Activated CD4-positive, alpha-beta memory T cell treated with anti-CD3 and anti-CD28 coated beads, Interleukin-2, amount 10 ng/mL, durations not matched to agents 7 days and 5 days (primary cell): ENCODE measurements at places on chromosomes 11 and 22.
A peak's percentile ranks its signal among the peaks of the same experiment; 100 is the strongest.

GRCh38 chr11:86360775-86361395, 13.8 kb upstream of the CCDC81 start:
- H3K27me3 ChIP-seq = no peaks in the 10 kb centered on the region
- H3K4me1 ChIP-seq = no peaks in the 10 kb centered on the region
- no peak for DNase-seq
- no peaks in the 10 kb centered on the region for H3K36me3 ChIP-seq
- no peak overlapping the region for H3K27ac ChIP-seq

GRCh38 chr11:3644817-3645235, at the start of gene ART1:
TSS of gene ART1 (plus strand) at chr11:3645128. CDS start at chr11:3659214, 14,086 bp downstream.
- no peak within 1 kb of the TSS for H3K4me3 ChIP-seq
- H3K27me3 ChIP-seq = peaks cover 54% of the 10 kb centered on the region

GRCh38 chr11:120548682-120549209, 37.2 kb downstream of the GRIK4 start:
- H3K4me3 ChIP-seq = no peak overlapping the region
- H3K27ac ChIP-seq = no peak overlapping the region
- peaks cover 7% of the 10 kb centered on the region for H3K27me3 ChIP-seq
- DNase-seq = no peak

DNA sequence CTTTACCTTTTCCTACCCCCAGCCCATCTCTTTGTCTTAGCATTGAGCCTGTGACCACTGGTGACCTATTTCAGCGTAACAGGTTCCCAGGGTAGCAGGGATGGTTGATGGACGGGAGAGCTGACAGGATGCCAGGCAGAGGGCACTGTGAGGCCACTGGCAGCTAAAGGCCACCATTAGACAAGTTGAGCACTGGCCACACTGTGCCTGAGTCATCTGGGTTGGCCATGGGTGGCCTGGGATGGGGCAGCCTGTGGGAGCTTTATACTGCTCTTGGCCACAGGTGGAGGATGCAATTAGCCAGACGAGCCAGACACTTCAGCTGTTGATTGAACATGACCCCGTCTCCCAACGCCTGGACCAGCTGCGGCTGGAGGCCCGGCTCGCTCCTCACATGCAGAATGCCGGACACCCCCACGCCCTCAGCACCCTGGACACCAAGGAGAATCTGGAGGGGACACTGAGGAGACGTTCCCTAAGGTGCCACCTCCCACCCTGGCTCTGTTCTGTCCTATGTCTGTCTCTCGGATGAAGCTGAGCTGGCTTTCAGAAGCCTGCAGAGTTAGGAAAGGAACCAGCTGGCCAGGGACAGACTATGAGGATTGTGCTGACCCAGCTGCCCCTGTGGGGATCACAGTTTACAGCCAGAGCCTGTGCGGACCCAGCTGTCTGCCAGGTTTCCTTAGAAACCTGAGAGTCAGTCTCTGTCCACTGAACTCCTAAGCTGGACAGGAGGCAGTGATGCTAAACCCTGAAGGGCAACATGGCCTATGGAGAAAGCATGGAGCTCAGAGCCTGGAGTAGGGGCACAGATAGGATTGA, 29.8 kb downstream of the PIK3IP1 start:
- no peak overlapping the region for H3K4me3 ChIP-seq
- peaks cover 51% of the 10 kb centered on the region for H3K36me3 ChIP-seq
- no peaks in the 10 kb centered on the region for H3K4me1 ChIP-seq
- no peak for DNase-seq
- H3K27ac ChIP-seq = no peak overlapping the region

DNA sequence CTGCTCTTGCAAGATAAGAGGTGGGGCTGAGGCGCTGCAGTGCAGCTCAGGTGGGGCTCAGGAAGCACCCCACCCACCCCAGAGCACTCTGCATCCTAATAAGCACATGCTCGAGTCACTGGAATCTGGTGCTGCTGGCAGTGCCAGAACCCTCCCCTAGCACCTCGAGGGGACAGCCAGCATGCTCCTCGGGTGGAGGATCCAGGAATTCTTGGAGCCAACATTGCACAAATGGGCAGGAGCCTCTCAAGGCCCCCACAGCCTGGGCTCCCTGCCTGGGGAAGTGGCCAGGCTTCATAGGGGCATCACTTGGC, 27.5 kb upstream of the CABP7 start:
- DNase-seq = no peak
- no peaks in the 10 kb centered on the region for H3K27me3 ChIP-seq
- H3K27ac ChIP-seq = peak overlapping the region; percentile 19

DNA sequence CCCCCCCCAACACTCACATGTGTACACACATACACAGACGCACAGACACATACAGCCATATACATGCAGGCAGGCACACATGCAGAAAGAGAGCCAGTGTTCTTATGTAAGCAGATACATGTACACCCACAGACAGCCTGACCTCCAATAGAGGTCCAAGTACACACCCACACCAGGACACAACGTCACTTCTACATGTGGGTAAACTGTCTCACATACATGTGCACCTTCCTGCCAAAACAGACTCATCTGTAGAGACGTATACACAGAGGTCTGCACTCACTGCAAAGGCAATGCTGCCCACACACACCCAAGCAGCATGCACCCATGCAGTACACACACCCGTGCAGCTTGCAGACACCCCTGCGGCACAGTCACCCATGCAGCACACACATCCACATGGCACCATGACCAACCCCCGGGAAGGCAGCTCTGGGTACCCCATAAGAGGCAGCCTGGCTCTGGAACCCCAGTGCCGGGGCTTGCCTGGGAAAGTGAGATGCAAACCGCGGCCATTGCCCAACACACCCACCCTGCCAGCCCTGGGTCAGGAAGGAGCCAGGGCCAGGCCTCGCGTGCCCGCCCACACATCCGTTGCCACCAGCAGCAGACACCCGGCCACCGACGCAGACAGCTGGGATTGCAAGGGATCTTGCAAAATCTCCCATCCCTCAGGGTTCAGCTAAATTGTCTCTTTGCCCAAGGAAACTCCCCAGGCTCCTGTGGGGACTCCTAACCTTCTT, 10.1 kb downstream of the CASTOR1 start:
- no peak overlapping the region for H3K27ac ChIP-seq
- no peaks in the 10 kb centered on the region for H3K27me3 ChIP-seq
- peaks cover 44% of the 10 kb centered on the region for H3K36me3 ChIP-seq
- no peak for DNase-seq

- H3K4me3 ChIP-seq = no peak overlapping the region
- H3K4me1 ChIP-seq = no peaks in the 10 kb centered on the region
- no peak overlapping the region for H3K27ac ChIP-seq
- H3K36me3 ChIP-seq = no peaks in the 10 kb centered on the region
These were observed 71.8 kb downstream of the TTC28 start for GRCh38 chr22:28607795-28608194.

DNA sequence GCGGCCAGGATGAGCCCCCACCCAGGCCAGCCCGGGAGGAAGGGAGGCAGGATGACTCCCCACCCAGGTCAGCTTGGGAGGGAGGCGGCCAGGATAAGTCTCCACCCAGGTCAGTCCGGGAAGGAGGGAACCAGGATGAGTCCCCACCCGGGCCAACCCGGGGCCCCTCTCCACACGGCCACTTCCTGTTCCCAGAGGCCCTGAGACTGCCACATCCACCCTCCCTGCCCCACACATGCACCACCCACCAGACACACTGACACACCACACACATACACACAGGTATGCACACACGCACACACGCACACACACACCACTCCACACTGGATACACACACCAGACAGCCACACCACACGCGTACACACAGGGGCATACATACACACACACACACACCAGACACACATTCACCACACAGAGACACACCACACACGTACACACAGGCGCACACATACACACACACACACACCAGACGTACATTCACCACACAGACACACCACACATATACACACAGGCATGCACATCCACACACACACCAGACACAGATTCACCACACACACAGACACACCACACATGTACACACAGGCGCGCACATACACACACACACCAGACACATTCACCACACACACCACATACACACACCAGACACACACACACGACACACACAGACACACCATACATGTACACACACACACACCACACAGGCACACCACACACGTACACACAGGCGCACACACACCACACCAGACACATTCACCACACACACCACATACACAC, 84.9 kb upstream of the PRR5 start:
- H3K36me3 ChIP-seq = no peaks in the 10 kb centered on the region
- peak; percentile 25 for DNase-seq
- H3K27me3 ChIP-seq = peaks cover 2% of the 10 kb centered on the region
- H3K4me3 ChIP-seq = no peak overlapping the region
- H3K27ac ChIP-seq = no peak overlapping the region

GRCh38 chr11:57641011-57641807, 8.5 kb downstream of the YPEL4 start:
- no peak overlapping the region for H3K4me3 ChIP-seq
- peaks cover 15% of the 10 kb centered on the region for H3K4me1 ChIP-seq
- H3K27me3 ChIP-seq = peaks cover 44% of the 10 kb centered on the region

DNA sequence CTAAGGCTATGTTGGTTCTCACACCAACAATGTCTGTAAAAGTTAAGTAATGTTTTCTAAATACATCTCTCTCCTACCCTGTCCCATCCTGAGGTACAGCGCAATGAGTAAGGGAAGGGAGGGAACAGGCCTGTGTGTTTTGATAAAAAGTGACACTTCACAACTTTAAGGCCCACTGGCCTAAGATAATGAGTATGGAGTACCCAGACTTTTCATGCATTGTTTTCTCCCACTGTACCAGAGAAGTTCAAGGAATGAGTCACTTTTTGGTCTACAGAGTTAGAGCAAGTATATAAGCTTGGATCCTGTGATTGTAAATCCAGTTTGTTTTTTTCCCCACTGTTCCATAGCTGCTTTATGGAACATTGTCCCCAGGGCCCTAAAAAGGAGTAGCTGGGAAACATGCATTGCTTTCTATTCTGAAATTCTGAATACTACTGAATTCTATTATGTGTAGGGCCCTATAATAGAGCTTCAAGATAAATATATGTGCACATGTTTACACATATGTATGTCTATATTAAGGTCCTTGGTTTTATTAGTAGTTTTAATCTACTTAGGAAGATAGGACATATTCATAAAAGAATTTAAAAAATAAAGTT, 29.8 kb downstream of the KCNE3 start:
- no peak for DNase-seq
- peaks cover 2% of the 10 kb centered on the region for H3K27me3 ChIP-seq
- no peaks in the 10 kb centered on the region for H3K4me1 ChIP-seq
- no peak overlapping the region for H3K4me3 ChIP-seq

DNA sequence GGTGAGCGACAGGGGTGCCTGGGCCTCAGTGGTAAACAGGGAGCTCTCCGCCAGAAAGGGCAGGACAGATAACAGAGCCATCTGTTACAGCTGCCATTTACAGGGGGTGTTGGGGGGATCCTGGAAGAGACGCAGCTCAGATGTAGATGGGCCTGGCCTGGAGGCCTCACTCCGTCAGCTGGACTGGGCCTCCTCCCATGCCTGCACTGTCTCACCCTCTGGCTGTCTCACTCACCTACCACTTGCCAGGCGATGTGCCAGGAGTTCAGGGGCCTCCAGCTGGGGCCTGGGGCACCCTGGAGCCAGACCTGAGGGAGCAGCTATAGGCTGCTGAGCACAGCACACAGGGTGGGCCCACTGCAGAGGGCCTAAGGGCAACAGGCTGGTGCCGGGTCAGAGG, 16.3 kb upstream of the SUSD2 start:
- peaks cover 20% of the 10 kb centered on the region for H3K36me3 ChIP-seq
- peaks cover 10% of the 10 kb centered on the region for H3K4me1 ChIP-seq
- no peak overlapping the region for H3K4me3 ChIP-seq
- no peak overlapping the region for H3K27ac ChIP-seq

GRCh38 chr11:65851083-65851579, 6.8 kb downstream of the CFL1 start:
- peaks cover 58% of the 10 kb centered on the region for H3K36me3 ChIP-seq
- no peak overlapping the region for H3K4me3 ChIP-seq
- peak; percentile 29 for DNase-seq
- no peak overlapping the region for H3K27ac ChIP-seq
- peaks cover 29% of the 10 kb centered on the region for H3K4me1 ChIP-seq

DNA sequence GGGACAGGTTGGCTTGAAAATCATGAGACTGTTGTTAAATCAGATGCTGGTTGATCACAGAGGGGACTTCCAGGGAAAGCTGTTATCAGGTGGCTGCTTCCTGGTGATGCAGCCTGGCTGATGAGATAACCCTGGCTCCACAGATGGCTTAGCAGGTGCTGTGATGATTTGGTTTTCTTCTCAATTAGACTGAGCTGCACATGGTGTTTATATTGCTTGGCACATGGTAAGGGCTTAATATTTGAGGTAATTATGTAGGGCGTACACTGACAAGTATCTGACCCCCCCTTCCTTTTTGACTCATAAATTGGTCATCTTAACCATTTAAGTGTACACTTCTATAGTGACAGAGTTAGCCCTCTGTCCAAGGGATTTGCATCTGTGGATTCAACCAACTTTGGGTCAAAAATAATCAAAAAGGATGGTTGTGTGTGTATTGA, 7.0 kb downstream of the RPS3 start:
- peaks cover 49% of the 10 kb centered on the region for H3K4me1 ChIP-seq
- H3K36me3 ChIP-seq = peaks cover 66% of the 10 kb centered on the region
- DNase-seq = no peak
- H3K27ac ChIP-seq = no peak overlapping the region
- H3K27me3 ChIP-seq = no peaks in the 10 kb centered on the region

DNA sequence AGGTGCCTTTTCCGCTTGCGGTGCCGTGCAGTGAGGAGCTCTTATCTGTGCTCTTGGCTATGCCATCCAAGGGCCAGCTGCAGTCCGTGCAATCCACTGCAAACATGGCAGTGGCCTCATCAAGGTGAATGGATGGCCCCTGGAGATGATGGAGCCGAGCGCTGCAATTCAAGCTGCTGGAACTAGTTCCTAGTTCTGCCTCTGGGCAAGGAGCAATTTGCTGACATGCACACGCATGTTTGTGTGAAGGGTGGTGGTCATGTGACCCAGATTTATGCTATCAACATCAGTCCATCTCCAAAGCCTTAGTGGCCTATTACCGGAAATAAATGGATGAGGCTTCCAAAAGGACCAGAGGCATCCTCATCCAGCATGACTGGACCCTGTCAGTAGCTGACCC, 3.1 kb upstream of the EHD1 start:
- H3K27ac ChIP-seq = peak overlapping the region; percentile 56
- DNase-seq = no peak
- no peaks in the 10 kb centered on the region for H3K27me3 ChIP-seq
- peak overlapping the region; percentile 36 for H3K4me3 ChIP-seq

DNA sequence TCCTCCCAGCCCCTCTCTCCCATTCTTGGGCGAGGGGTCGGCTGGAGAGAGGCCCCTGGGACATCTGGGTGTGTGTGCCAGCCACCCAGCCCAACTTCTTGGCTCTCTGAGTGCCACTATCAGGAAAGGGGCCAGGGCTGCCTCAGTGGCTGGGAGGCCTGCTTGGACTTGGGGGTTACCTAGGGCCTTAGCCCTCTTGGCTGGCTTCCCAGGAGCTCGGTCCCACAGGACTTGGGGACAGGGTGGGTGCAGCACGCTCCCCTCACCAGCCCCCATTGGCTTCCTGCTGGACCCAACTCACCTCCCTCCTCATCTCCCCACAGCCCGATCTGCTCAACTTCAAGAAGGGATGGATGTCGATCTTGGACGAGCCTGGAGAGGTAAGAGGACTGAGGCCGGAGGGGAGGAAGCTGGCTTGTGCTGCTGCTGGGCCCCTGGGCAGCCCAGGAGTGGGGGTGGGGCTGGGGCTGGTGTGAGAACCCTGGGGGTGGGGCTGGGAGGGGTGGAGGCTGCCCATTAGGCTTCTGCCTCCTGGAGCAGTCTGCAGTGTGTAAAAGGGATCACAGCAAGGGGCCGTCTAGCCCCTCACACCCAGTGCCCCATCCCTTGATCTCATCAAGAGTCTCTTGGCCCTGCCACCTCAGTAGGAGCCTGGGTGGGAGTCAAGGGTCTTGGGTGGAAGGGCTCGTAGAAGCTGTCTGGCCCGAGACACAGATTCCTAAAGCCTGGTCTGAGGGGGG, 54.8 kb downstream of the TRIOBP start:
- DNase-seq = no peak
- H3K27me3 ChIP-seq = no peaks in the 10 kb centered on the region
- peaks cover 30% of the 10 kb centered on the region for H3K4me1 ChIP-seq
- no peak overlapping the region for H3K4me3 ChIP-seq
- H3K36me3 ChIP-seq = peaks cover 18% of the 10 kb centered on the region
- no peak overlapping the region for H3K27ac ChIP-seq
